ENCODE measurements at places on chromosomes 1 and 21. TPM values are rescaled to one million over a fixed set of nuclear protein-coding genes. Genes with fewer than 3 reads are reported as not detected.

DNA sequence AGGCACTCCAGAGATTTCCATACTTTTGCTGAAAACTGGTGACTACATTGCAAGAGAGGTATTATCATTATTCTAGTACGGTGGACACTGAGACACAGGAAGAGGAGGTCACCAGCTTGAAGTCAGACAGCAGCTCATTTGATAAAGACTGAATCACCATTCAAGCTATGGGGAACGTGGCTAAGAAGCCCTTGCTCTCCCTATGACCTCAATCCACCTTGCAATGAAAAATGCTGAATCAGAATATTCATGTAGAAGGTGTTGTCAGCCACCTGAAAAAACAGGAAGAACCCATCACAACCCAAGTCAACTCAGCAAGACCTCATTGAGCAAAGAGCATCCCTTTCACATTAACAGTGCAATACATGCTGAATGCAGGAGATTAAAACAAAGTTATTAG is 59.0 kb upstream of the FGGY start:
- no peak for DNase-seq

- DNase-seq = no peak
Observed at GRCh38 chr21:45507888-45508508, 34.2 kb downstream of the SLC19A1 start.

DNA sequence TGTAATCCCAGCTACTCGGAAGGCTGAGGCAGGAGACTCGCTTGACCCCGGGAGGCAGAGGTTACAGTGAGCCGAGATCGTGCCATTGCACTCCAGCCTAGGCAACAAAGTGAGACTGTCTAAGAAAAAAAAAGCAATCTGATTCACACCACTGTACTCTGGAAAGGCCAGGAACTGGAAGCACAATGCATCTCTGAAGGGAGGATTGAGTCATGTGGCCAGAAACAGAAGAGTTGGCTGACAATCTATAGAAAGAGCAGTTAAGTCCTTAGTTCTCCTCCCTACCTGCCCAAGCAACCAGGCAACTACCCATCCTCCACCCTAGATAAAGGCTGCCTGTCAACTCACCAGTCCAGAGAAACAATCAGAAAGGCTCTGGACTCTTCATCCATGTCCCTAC is 45.9 kb downstream of the PIK3R3 start:
- DNase-seq = no peak

DNA sequence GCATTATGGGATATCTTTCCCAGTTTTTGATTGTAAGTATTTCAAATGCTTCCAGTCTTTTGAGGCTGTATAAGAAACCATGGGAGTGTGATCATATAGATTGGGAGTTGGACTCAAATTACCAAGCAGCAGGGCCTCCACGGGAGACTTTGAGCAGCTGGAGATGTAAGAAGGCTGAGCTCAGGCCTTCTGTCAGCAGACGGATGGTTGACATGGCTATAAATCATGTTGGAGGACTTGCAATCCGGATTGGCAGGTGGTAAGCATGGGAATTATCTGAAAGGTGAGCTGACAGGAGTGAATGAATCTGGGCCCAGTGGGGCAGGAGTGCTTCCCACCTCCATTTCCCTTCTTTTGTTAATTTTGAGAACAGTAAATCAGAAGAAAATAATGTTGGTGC is 83.2 kb upstream of the PPM1J start:
- no peak for DNase-seq

Gene ZNF670
- total RNA-seq = 2.3 TPM

Gene NBPF6
- total RNA-seq = not detected
